DMS79 (cell line): ENCODE measurements at places on chromosomes 4 and X.

DNA sequence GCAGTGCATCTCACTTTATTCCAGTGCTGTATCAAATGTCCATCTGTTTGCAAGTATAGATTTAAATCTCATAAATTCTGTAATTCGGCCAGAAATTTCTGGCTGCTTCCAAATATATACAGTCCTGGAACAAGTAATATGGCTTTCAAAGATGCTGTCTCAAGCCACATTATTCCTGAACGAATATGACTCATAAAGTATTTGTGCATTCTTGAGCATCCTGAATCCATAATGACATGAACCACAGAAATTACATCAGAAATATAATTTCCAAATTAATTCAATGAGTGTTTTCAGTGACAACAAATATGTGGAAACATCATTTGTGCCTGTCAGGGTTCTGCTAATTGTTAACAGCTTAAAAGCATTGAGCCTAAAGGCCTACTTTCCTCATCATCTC lies 140.9 kb upstream of the HPGD start:
- DNase-seq, result no peak

- DNase-seq, result no peak
Observed at GRCh38 chr4:66014146-66014765, 344.0 kb upstream of the EPHA5 start.

- no peak for DNase-seq
Observed at GRCh38 chrX:135382260-135382659, 39.5 kb upstream of the SMIM10L2A start.

- no peak for DNase-seq
Observed at GRCh38 chr4:3500111-3500510, 32.1 kb downstream of the LRPAP1 start.

GRCh38 chrX:13747836-13748235 lies 13.3 kb downstream of the OFD1 start:
- no peak for DNase-seq
